Cortex of kidney (tissue), 1 donor: ENCODE measurements at places on chromosomes 4 and X.

DNA sequence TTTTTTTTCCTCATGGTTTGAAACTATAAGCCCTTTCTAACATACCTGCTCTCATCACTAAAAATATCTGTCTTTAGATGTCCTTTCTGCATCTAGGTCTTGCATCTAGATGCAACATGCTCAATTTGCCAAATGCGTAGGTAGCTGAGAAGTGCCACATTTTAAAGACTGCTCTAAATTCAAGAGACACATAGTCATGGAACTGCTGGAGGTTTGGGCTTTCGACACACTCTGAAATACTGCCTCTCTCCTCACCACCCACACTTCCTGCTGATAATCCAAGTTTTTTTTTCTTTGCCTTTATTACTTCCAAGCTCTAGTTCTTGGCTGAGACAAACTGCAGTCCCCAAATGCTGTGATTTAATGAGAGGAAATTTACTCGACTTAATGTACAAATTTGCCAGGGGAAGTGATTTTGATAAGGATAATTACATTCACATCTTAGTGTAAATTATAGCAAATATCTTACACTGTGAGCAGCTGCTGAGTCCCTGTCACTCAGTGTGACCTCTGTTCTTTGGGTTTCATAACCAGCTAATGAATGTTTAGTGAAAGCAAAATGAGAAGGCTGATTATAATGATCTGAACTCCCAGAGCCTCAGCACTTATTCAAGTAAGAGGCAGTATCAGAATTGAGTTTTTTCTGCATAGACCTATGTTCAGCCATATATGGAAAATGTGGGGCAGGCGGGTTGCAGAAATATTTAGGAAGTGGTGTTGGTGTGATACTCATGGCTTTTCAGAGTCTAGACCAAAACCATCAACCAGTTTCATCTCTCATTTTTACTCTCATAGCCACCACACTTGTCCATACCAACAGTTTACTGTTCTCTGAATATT lies 31.3 kb downstream of the DRD5 start:
- no peak for DNase-seq

DNA sequence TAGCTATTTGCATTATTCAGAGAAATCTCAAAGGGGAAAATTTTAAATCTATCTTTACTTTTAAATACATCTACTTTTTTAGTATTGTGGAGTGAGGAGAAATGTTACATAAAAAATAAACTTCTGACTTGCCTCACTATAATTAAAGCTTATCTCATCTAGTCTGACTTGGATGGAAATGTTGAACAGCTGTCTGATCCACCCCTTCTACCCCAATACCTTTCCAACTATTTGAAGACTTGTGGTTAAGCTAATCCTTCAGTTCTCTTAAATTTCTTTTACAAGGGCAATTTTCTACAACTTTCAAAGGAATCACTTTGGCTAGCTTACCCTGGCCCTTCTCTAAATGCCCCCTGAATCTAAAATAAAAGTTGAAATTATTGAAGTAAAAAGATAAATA lies 17.3 kb upstream of the RPS6KA6 start:
- no peak for DNase-seq

GRCh38 chr4:149555146-149555545 lies 260.5 kb downstream of the IQCM start:
- DNase-seq: no peak

- no peak for DNase-seq
These were observed 1527.8 kb downstream of the STIM2 start for GRCh38 chr4:28388471-28388870.

DNA sequence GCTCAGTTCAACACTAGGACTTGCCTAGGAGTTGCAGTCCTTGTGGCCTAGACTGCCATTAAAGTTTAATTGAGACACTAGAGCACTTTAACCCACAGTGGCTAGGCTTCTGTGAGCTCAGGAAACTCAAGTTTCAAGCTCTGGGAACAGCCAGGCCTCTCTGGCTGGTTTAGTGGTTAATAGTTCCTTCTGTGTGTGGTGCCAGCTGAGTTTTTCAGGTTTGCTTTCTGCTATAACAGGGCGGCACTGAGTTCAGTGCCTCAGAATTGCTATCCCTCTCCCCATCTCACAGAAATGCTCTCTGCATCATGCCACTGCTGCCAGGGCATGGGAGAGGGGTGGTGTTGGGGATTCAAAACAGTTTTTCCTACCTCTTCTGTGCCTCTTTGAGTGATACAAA lies 15.9 kb downstream of the MMAA start:
- DNase-seq: no peak

- DNase-seq: no peak
These were observed 176.3 kb downstream of the FAM13A start for GRCh38 chr4:88880501-88881226.

- no peak for DNase-seq
These were observed 130.0 kb upstream of the MAP9 start for GRCh38 chr4:155506745-155507144.

DNA sequence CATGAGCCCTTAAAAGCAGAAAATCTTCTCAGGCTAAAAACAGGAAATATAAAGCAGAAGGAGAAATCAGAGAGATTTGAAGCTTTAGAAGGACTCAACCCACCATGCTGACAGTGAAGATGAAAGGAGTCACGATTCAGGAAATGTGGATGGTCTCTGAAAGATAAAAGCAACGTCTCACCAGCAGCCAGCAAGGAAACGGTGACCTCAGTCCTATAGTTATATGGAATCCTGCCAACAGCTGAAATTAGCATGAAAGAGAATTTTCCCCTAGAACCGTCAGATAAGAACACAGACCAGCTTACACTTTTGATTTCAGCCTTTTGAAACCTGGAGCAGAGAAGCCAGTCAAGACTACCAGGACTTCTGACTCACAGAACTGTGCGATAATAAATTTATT lies 715.7 kb upstream of the HTR2C start:
- DNase-seq: no peak

- DNase-seq: no peak
These were observed 35.0 kb upstream of the BCOR start for GRCh38 chrX:40132751-40133150.

GRCh38 chr4:118033148-118034052 lies 886 bp upstream of the NDST3 start:
- no peak for DNase-seq

- DNase-seq: no peak
These were observed 40.5 kb upstream of the NRK start for GRCh38 chrX:105781804-105782203.

GRCh38 chrX:46029777-46030176 lies 515.4 kb downstream of the ZNF674 start:
- no peak for DNase-seq

DNA sequence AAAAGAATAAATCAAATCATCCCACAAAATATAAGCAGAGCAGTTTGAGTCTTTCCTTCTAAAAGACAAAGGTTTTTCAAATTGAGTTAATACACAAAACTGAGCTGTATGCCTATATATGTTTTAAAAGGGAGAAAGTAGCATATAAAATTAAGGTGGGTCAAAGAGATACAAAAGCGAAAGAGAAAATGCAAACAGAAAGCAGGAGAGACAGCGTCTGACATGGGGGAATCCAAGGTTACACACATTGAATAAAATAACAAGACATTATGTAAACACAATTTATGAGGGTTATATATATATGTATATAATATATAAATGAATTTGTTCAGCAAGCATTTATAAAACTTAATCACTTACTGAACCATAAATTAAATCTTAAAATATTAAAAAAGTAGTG lies 276.1 kb upstream of the LCORL start:
- no peak for DNase-seq

- no peak for DNase-seq
These were observed 133.1 kb downstream of the CORIN start for GRCh38 chr4:47704693-47705325.

- no peak for DNase-seq
These were observed 1142.2 kb downstream of the ARAP2 start for GRCh38 chr4:35102066-35102465.

- no peak for DNase-seq
These were observed 1.1 kb upstream of the TBC1D14 start for GRCh38 chr4:6908432-6909112.

DNA sequence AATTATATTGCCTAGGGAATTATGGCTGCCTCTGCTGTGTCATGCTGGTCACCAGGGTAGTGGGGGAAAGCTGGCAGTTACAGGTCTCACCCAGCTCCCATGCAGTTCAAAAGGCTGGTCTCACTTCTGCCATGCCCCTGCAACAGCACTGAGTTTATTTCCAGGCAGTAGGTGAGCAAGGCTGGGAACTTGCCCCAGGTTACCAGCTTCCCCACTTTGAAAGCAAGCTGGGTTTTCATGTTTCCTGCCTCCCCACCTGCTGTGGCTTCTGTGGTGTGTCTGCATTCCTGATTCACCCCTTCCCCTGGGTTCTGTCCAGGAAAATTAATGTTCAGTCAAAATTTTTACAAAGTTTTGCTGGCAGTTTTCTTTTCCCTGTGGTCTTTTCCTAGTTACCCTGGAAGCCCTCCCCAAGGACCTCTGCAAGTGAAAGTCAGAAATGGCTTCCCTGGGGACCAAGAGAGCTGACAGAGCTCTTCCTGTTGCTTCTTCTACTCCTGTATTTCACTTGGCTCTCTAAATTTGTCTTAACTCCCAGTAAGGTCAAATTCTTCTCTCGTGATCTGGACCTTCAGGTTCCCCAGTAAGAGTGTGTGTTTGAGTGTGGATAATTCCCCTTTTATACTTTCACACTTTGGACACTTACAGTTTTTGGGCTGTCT lies 58.5 kb upstream of the AGTR2 start:
- no peak for DNase-seq

- DNase-seq: no peak
These were observed 63.0 kb upstream of the MXD4 start for GRCh38 chr4:2324891-2325290.

DNA sequence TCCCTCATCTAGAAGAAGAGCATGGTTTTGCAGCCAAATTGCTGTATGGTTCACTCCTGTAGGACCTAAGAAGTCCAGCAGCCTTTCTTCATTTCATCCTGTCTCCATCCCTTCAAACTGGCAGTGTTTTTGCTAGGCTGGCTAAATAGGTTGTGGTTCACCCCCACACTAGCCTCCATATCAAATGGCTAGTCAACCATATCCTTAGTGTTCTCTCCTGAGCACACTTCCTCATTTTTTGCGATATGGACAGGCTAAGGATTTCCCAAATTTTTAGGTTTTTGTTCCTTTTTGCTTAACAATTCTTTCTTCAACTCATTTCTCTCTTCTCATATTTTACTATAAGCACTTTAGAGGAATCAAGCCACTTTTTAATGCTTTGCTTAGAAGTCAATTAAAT lies 98.8 kb upstream of the NOCT start:
- no peak for DNase-seq

- DNase-seq: no peak
These were observed 23.6 kb downstream of the SH3KBP1 start for GRCh38 chrX:19863857-19864223.

GRCh38 chr4:144723471-144723870 lies 77.5 kb downstream of the HHIP start:
- no peak for DNase-seq

GRCh38 chr4:125666635-125667034 lies 351.9 kb downstream of the FAT4 start:
- no peak for DNase-seq
